ENCODE measurements at places on chromosomes 13 and 19.

- no peak for DNase-seq
These were observed 146.7 kb upstream of the FNDC3A start for GRCh38 chr13:48828962-48829411.

DNA sequence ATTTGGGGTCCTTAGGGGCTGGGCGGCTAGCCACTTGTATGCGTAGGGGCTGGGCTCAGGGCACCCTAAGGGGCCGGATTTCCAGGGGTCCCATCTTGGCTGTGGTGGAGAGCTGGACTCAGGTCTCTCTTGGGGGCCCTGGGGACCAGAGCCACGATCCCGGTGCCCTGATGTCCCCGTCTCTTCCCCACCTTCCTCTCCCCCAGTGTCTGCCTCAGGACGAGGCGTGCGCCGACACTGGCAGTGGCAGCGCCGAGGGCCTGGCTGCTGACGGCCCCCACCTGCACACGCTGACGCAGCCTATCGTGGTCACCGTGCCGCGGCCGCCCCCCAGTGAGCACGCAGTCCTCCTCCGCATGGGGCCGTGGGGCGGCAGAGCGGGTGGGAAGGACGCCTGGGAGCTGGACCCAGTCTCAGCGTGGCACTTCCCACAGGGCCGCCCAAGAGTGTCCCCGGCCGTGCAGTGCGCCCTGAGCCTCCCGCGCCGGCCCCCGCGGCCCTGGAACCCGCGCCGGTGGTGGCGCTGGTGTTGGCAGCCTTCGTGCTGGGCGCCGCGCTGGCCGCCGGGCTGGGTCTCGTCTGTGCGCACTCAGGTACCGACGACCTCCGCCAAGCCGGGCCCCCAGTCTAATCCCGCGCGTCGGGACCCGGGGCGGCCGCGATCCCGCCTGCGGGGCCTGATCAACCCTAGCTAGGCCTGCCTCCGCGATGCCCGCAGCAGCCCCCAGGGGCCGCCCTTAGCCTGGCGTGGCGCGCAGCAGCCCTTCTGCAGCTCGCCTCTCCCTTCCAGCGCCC, 2.7 kb upstream of the SNAPC2 start:
- DNase-seq = no peak

GRCh38 chr19:3609779-3610719, 3.4 kb upstream of the TBXA2R start:
- no peak for DNase-seq

DNA sequence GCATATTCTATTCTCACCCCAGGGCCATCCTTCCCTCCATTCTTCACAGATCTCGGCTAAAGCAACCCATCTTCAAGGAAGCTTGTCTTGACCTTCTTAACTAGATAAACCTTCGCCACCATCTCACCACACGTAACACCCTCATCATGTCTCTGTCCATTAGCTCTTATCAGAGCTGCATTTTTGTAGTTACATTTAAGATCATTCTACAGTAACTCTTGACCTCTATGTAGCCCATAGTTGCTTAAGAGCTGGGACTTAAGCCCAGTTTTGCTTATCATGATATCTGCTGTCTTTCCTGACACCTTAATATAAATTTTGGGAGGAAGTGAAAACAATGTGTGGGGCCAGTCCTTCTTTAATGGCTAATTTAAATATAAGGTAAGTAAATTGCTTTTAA, 345.1 kb downstream of the MTUS2 start:
- no peak for DNase-seq

DNA sequence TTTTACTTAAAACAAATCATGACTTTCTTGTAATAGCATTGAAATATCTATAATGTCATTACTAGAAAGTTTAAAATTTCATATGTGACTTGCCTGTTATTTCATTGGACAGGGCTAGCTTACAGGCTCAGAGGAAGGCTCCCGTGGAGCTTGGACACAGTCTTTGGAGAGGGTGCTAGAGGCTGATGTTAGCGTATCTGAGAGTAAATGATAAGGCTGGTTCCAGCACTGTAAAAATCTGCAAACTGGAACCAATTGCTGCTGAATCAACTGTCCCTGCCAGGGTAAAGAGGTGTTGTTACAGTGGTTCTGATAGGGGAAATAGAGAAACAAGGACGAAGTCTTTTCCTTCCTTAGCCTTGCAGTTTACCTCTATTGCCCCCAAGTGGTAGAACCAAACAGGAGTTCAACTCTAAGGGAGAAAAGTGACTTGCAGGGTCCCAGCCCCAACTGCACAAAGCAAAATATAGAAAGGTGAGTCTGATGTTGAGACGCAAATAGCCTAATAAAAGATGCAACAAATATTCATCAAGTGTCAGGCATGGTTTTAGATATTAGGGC, 901.7 kb downstream of the DIAPH3 start:
- no peak for DNase-seq

- no peak for DNase-seq
These were observed 58.4 kb downstream of the ZIC5 start for GRCh38 chr13:99913167-99913566.

GRCh38 chr13:32126278-32126677, 94.7 kb downstream of the FRY start:
- DNase-seq = no peak

GRCh38 chr13:104595511-104595910, 1529.3 kb upstream of the SLC10A2 start:
- DNase-seq = no peak

DNA sequence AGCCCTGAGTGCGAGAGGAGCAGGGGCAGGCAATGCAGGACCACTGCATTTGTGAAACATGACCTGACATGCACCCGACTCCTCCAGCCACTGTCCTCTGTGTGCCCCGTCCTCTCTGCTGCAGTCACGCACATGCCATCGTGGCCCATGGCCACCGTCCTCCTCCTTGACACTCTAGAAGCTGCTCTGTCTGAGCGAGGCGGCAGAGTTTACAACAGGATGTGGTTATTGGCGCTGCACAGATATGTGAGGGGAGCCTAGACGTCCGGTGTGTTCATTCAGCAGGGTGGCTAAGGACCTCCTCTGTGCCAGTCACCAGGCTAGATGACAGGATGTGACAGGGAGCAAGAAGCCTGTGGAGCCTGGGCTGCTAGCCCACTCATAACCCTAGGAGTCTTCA, 277.8 kb downstream of the FOXO1 start:
- no peak for DNase-seq
